Karpas-422 (cell line): ENCODE measurements at places on chromosomes 1 and 21. TPM values are rescaled to one million over a fixed set of nuclear protein-coding genes. Genes with fewer than 3 reads are reported as not detected.

Gene REG4
- not detected in 2 replicates for total RNA-seq

DNA sequence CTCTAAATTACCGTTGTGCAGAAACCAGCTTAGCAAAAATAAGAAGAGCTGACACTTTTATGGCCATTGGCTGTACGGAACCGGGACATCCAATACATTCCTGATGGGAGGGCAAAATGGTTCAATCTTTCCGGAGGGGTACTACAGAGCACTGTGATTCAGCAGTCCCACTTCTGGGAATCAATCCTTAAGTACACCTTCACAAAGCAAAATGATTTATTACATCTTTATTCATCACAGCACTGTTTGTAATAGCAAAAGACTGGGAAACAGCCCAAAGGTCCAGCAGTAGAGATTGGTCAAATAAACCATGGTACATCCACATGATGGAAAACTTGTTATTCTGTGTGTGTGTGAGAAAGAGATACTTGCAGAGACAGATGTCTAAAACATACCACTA lies 9.7 kb downstream of the GNG12 start:
- no peaks in the 10 kb centered on the region for H3K36me3 ChIP-seq
- DNase-seq = no peak
- H3K4me3 ChIP-seq = no peak overlapping the region
- no peak overlapping the region for H3K27ac ChIP-seq
- H3K27me3 ChIP-seq = no peaks in the 10 kb centered on the region

DNA sequence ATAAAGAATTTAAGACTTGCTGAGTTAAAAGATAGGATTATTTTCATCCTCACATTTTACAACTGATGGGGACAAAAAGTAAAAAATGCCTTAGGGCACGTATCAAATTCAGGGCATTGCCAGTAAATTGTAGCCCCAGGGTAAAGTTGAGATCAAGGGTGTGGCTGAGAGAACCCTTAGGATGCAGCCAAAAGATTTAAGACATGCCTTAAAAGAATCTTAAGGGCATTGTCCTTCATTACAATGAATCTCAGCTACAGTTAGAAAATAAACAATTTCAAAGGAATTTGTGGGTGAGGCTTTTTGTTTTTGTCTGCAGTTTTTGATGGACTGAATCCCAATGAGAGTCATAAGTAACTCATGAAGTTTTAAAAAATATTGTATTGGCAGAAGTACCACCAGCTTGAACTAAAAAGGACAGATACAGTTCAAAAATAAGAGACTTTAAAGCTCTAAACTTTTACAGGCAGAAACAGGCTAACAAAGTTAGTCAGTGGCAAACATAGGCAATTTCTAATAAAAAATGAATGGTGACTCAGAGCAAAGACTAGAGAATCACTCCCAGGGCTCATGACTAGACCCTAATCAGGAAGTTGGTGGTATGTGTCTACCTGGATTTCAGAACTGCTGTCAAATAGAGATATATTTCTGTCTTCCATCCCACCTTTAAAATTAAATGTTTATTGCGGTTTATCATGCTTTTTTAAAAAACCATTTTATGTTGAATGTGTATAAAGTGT lies 165.1 kb upstream of the SNX7 start:
- no peak overlapping the region for H3K4me3 ChIP-seq
- H3K36me3 ChIP-seq = no peaks in the 10 kb centered on the region
- H3K4me1 ChIP-seq = no peaks in the 10 kb centered on the region
- DNase-seq = no peak

GRCh38 chr1:81020506-81020905 lies 780.2 kb upstream of the ADGRL2 start:
- no peaks in the 10 kb centered on the region for H3K27me3 ChIP-seq
- H3K27ac ChIP-seq = no peak overlapping the region
- no peak for DNase-seq
- H3K4me1 ChIP-seq = no peaks in the 10 kb centered on the region

DNA sequence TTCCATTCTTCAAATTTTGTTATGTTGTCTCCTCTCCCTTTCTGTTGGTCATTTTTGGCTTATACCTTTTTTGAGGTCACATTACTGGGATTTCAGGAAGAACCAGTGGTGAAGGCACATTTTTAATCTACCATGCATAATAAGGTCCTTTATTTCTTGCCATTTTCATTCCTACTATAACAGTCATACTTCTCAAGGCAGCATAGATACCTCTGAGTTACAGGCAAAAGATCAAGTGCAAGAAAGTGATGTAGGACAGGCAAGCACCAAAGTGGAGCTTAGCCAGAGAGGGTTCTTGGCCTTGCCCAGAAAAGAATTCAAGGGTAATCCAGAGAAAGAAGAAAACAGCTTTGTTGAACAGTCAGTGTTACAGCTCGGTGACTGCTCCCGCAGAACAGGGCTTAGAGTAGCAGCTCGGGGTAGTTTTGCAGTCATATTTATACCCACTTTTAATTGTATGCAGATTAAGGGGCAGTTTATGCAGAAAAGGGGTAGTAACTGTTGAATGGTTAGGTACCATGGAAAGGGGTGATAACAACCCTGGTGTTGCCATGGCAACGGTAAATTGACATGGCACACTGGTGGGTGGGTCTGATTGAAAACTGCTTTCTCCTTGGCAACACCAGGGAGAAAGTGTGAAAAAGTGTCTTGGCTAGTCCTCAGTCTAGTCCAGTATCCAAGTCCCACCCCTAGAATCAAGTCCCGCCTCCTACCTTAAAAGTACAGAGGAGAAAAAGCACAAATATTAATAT lies 39.6 kb upstream of the DOCK7 start:
- no peak overlapping the region for H3K27ac ChIP-seq
- H3K36me3 ChIP-seq = no peaks in the 10 kb centered on the region
- no peaks in the 10 kb centered on the region for H3K4me1 ChIP-seq
- no peak for DNase-seq

DNA sequence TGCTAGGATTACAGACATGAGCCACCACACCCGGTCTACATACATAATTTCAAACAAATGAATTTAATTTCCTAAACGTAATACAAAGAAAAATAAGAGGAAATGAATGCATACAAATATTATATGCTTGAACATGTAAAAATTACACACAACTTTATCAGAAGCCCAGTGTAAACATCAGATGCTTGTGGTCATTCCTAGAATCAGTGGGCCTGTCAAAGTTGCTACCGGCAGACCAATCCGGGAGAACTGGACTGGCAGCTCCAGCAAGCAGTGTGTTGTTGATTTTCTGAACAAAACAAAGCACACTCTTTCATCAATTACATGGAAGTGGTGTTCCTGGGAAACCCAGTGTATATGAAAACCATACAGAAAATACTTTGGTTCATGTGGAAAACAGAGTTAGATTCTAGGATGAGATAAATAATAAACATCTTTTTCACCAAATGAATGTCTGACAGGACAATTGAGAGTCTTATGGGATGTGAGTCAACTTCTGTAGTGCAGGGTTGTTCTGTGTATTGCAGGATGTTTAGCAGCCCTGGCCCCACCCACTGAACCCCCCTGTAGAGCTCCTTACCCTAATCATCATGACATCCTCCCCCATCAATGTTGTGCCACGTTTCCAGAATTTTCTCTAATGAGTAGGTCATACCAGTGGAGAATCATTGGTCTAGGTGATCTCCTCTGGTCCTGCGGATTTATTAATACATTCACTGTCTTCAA lies 33.8 kb downstream of the MFSD2A start:
- H3K27me3 ChIP-seq = no peaks in the 10 kb centered on the region
- no peaks in the 10 kb centered on the region for H3K4me1 ChIP-seq
- H3K4me3 ChIP-seq = no peak overlapping the region

DNA sequence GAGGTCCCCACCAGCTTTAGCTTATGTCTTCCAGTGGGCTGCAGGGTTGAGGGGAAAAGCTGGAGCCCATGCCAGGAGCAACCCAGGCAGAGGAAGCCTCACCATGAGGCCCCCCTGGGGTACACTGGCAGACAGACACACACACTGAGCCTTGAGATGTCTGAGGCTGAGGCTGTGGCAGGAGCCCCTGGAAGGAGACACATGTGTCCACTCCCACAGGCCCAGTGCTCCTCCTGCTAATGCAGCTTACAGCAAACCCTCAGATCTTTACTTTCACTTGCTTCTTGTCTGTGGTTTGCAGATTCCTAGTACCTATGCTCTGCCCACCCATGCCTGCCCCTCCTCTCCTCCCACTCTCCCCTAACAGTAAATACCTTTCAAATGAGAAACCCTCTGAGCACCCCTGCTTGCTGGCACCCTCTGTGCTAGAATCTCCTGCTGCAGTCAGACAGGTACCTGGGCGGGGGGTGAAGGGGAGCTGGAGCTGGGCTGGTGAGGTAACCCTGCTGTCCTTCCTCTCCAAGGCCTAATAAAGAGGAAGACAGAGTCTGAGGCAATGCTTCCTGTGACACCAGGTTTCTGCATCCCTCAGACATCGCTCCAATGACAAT lies 63.4 kb upstream of the NEK2 start:
- H3K4me1 ChIP-seq = peaks cover 12% of the 10 kb centered on the region
- H3K36me3 ChIP-seq = no peaks in the 10 kb centered on the region
- no peak overlapping the region for H3K27ac ChIP-seq
- no peak overlapping the region for H3K4me3 ChIP-seq

GRCh38 chr1:22711591-22712501 lies 1.2 kb downstream of the EPHB2 start:
- H3K27ac ChIP-seq = no peak overlapping the region
- no peaks in the 10 kb centered on the region for H3K27me3 ChIP-seq
- DNase-seq = no peak
- H3K4me1 ChIP-seq = peaks cover 37% of the 10 kb centered on the region
